ENCODE measurements at places on chromosomes 7 and 10.

DNA sequence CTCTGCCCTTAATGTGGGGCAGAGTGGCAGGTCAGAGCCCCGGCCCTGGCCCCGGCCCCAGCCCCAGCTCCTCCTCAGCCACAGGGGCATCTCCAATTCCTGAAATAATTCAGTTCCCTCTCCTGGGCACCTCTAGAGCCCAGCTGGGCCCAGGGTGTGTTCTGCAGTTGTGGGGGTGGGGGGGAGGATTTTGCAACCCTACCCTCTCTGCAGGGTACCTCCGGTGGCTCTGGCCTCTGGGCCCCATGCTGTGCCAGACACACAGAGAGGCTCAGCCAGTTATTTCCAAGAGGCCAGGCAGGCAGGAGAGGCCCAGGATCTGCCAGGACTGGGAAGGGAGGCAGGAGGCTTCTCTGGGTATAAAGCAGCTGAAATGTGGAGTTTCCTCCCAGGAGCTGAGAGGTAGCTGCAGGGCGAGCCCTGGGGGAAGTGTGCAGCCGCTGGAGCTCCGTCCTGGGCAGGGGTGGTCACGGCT, 47.9 kb downstream of the PWWP2B start:
- peak; percentile 2 for DNase-seq

- no peak for DNase-seq
Measured at GRCh38 chr7:128380483-128381106, 19.1 kb upstream of the PRRT4 start.

DNA sequence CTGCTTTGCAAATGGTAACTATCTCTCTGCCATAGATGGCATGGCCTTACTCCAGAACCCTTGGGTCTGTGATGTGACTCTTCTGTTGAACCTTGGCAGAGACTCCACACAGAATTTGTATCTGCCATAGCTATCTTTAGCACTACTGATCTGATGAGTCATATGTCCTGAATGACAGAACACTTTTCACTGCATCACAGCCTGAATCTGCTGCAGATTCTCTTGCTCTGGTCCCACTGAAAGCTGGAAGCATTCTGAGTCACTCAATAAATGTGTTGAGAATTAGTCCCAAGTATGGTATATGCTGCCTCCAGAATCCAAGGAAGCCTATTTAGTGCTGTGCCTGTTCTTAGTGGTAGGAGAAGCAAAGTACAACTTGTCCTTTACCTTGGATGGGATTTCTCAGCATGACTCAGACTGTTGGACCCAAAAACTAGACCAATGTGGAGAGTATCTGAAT, 39.5 kb upstream of the ANKRD1 start:
- DNase-seq: no peak

GRCh38 chr7:109497053-109497452, 927.4 kb downstream of the DNAJB9 start:
- no peak for DNase-seq
